ENCODE measurements at places on chromosomes 3 and 15.

DNA sequence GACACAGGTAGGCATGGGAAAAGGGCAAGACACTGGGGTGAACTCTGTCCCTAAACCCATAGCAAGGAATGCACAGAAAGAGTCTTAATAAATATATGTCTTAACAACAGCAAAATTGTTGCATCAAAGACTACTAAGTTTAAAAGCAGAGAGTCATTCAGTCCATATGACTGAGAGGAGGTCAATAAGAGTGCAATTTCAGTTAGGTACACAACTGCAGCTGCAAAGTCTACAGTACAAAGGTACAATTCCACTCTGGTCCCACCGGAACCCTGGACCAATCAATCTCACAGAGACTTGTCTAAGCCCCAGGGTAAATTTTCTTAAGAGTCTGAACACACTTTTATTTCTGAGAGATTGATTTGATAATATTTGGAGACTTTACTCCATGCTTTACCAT lies 6.9 kb downstream of the CP start:
- no peak overlapping the region for H3K27ac ChIP-seq
- no peaks in the 10 kb centered on the region for H3K27me3 ChIP-seq
- H3K36me3 ChIP-seq = no peaks in the 10 kb centered on the region
- DNase-seq = no peak

- no peak overlapping the region for H3K4me3 ChIP-seq
- no peaks in the 10 kb centered on the region for H3K27me3 ChIP-seq
- no peaks in the 10 kb centered on the region for H3K36me3 ChIP-seq
- H3K4me1 ChIP-seq = peaks cover 15% of the 10 kb centered on the region
- DNase-seq = no peak
Measured at GRCh38 chr3:133931084-133931483, 35.4 kb upstream of the RAB6B start.

- peaks cover 47% of the 10 kb centered on the region for H3K36me3 ChIP-seq
- H3K4me3 ChIP-seq = no peak overlapping the region
- H3K27ac ChIP-seq = peak overlapping the region; percentile 47
- DNase-seq = no peak
Measured at GRCh38 chr3:152428577-152428976, 159.8 kb downstream of the MBNL1 start.

- H3K4me1 ChIP-seq = no peaks in the 10 kb centered on the region
- DNase-seq = no peak
- no peak overlapping the region for H3K4me3 ChIP-seq
- no peak overlapping the region for H3K27ac ChIP-seq
- H3K27me3 ChIP-seq = peaks cover 8% of the 10 kb centered on the region
Measured at GRCh38 chr15:54990793-54991192, 205.9 kb downstream of the RSL24D1 start.

DNA sequence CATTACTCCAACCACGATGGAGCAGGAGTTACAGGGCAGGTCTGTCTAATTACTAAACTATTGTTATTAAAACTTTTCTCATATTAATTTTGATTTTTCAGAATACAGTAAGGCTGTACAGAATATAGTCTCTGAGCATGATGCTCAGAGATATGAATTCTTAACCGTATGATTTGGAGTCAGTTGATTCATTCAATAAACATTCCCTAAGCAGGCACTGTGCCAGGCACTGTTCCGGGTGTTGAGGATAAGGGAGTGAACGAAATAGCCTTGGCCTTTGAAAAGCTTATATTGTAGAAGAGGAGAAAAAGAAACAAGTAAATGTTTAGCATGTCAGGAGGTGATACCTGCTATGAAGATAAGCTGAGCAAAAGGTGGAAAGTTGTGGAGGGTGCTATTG lies 187.3 kb downstream of the KCNAB1 start:
- no peak overlapping the region for H3K27ac ChIP-seq
- no peak for DNase-seq
- no peaks in the 10 kb centered on the region for H3K27me3 ChIP-seq
- no peaks in the 10 kb centered on the region for H3K4me1 ChIP-seq

DNA sequence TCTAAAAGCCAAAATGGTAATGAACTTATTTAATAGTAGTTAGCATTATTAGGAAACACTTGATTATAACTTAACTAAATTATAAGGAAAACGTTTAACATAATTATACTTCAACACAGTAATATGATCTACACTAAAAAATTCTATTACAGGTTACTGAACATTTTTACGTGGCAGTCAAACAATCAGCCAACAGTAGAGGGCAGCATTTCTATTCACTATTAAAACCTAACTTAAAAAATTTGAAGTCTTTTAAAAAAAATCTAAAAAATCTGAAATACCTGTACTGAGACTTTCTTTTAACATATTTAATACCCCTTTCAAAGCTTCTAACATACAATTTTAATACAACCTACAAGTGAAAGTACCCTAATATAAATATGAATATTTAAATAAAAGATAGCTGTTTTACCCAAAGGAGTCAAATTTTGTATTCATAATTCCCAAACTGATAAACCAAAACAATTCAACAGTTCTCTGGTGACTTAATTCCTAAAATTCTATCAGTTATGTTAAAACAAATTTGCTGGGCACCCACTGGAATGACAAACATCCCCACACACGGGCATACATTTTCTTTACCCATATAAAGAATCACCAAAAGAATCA lies 41.5 kb downstream of the DLG1 start:
- no peaks in the 10 kb centered on the region for H3K27me3 ChIP-seq
- DNase-seq = peak; percentile 36
- H3K4me1 ChIP-seq = peaks cover 6% of the 10 kb centered on the region

DNA sequence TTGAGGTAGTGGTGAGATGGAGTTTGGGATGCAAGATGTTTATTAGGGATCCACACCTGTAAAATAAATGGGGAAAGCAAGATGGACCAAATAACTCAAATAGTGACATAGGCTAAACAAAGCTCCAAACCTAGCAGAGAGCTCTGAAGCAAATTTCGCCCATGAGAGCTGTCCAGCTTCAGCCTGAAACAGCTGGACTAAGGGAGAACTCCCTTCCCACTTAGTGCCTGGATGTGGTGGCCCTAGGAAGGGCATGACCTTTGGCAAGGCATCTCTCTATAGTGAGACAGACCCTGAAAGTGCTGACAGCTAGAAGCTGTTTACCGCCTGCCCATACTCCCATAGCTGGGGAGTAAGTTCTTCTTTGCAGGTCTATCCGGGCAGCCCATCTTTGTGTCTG lies 48.1 kb downstream of the COL6A5 start:
- no peak overlapping the region for H3K4me3 ChIP-seq
- no peak overlapping the region for H3K27ac ChIP-seq
- H3K4me1 ChIP-seq = no peaks in the 10 kb centered on the region
- no peak for DNase-seq
- peaks cover 5% of the 10 kb centered on the region for H3K27me3 ChIP-seq

DNA sequence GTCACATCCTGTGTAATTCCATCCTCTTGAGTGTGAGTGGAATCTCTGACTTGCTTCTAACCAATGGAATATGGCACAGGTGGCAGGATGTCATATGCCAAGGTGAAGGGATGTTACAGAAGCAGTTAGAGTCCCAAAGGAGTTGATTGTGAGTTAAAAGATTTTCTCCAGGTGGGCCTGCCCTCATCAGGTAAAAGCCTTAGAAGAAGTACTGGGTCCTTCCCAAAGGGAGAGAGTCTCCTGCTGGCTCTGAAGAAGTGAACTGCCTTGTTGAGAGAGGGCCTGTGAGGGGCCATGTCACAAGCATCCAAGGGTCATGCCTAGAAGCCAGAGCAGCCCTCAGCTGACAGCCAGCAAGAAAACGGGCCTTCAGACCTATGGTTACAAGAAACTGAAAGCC lies 13.1 kb downstream of the CMTM7 start:
- H3K27me3 ChIP-seq = no peaks in the 10 kb centered on the region
- DNase-seq = no peak
- no peak overlapping the region for H3K4me3 ChIP-seq
- H3K27ac ChIP-seq = no peak overlapping the region

DNA sequence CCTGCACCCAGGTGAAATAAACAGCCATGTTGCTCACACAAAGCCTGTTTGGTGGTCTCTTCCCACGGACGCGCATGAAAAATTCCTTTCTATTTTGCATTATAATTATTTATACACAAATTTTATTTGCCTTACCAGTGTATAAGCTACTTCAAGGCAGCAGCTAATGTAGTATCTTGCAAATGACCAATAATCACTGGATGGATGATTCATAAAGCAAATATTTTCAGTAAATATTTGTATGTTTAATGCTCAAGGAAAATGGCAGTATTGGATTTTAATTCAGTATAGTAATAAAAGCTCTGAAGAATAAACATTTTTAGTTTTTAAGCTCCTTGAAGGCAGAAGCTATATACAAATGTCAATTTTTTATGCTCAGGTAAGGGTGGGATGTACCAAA lies 158.7 kb upstream of the NANOGP8 start:
- no peaks in the 10 kb centered on the region for H3K27me3 ChIP-seq
- no peak overlapping the region for H3K27ac ChIP-seq
- H3K4me3 ChIP-seq = no peak overlapping the region
- H3K4me1 ChIP-seq = no peaks in the 10 kb centered on the region
- no peaks in the 10 kb centered on the region for H3K36me3 ChIP-seq
- DNase-seq = no peak

GRCh38 chr3:71075494-71075893 lies 508.0 kb downstream of the FOXP1 start:
- peaks cover 3% of the 10 kb centered on the region for H3K36me3 ChIP-seq
- H3K4me3 ChIP-seq = no peak overlapping the region
- H3K4me1 ChIP-seq = peaks cover 55% of the 10 kb centered on the region
- H3K27me3 ChIP-seq = no peaks in the 10 kb centered on the region

DNA sequence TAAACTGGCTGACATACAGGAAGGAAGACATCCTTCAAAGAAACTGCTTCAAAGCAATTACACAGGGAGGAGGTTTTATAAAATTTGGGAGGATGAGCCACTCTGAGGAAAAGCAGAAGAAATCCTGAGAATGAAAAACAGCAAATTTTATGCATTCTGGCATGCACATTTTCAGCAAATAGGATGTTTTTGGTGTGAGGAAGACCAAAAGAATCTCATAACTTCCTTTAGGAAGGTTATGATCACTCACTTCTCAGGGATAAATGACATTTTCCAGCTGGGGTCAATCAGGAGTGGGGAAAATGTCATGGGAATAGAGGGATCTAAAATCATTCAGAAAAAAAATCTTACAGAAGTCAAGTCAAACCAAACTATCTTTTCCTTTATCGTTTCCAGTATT lies 371.7 kb upstream of the CNTN6 start:
- no peak overlapping the region for H3K27ac ChIP-seq
- H3K4me3 ChIP-seq = no peak overlapping the region
- no peak for DNase-seq
- no peaks in the 10 kb centered on the region for H3K4me1 ChIP-seq
- H3K27me3 ChIP-seq = no peaks in the 10 kb centered on the region

DNA sequence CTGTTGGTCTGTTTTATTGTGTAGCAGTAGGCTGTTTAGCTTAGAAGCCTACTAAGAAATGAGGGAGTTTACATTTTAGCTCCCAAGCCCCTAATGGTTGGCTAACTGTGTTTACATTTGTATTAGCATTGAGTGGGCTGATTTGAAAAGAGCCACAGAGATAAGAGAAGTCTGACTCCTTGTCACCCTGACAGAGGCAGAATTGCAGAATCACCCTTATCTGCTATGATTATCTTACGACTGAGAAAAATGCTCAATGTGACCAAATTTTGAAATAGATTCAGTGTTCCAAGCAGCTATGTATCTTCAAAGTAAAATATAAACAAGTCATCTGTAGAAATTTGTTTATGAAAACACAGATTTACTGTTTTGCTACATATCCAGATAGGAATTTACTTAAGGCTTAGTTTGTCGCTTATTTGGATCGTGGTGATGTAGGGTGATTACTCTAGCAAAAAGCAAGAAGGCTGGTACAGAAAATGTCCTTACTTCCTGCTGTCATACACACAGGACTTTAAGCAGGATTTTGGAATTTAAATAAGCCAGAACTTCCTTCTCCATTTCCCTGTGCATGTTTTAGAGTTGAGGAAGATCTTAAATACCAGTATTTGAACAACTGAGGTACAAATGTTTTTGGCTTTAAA lies 19.0 kb downstream of the SEMA6D start:
- no peaks in the 10 kb centered on the region for H3K36me3 ChIP-seq
- H3K4me1 ChIP-seq = no peaks in the 10 kb centered on the region
- H3K4me3 ChIP-seq = no peak overlapping the region

DNA sequence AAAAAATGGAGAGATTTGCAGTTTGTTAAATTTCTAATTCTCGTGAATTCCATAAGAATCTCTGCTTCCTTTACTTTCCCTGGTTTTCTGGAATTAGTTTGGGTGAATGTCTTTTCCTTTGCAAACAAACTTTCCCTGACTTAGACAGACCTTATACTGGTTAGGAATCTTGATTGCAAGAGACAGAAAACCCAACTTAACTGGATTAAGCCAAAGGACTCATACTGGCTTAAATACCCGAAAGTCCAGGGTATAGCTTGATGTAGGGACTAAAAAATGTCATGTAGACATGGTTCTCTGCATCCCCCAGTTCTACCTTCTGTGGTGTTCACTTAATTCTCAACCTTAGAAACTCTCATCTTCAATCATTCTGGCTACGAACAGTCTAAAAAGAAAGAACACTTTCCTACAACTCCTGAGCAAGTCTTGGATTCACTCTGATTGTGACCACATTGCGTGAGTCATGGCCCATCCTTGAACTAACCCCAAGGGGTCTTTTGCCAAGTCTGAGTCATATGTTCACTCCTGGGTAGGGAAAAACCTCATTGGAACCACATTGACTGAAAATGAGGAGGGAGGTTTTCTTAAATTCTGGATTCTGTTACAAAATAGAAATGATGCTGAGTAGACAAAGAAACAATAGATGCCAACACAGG lies 136.0 kb upstream of the DAZL start:
- H3K4me1 ChIP-seq = no peaks in the 10 kb centered on the region
- H3K36me3 ChIP-seq = no peaks in the 10 kb centered on the region
- no peak overlapping the region for H3K27ac ChIP-seq
- no peak overlapping the region for H3K4me3 ChIP-seq

DNA sequence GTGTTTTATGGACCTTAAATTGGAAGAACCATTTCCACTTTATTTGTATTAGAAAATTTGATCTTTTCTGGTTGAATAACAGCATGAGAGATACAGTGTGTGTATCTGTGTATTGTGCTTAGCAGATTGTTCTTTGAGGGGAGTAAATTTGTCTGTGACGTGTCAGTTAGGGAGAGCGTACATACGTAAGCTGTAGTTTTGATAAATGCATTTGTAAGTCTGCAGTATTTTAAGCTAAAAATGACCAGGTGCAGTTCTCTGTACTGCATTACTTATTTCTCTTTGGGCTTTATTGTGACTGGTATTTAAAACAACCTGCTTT lies 264.8 kb downstream of the ROBO2 start:
- no peaks in the 10 kb centered on the region for H3K27me3 ChIP-seq
- DNase-seq = no peak
- H3K4me3 ChIP-seq = no peak overlapping the region
- H3K36me3 ChIP-seq = no peaks in the 10 kb centered on the region

GRCh38 chr15:22810033-22810852 lies 23.8 kb downstream of the NIPA1 start:
- no peak overlapping the region for H3K27ac ChIP-seq
- H3K27me3 ChIP-seq = no peaks in the 10 kb centered on the region
- H3K4me3 ChIP-seq = no peak overlapping the region
